Dorsolateral prefrontal cortex (tissue), 122 donors: ENCODE measurements at places on chromosomes 1 and 21.

DNA sequence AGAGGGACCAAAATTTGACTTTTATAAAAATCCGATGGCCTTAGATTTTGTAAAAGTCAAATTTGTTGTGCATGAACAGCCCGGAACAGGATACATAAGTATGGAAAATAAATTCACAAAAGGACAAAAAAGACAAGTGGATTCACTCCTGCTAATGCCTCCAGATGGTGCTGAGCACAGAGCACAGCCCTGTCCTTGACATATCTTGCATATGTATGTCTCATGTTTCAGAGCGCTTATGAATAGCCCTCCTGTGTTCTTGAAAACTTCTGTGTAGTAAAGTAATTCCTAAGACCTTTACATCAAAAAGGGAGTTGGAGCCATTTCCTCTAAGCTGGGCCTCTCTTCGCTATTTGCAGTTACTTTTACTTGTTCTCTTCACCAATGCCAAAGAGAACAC lies 110.7 kb upstream of the RAB3GAP2 start:
- DNase-seq, result no peak

DNA sequence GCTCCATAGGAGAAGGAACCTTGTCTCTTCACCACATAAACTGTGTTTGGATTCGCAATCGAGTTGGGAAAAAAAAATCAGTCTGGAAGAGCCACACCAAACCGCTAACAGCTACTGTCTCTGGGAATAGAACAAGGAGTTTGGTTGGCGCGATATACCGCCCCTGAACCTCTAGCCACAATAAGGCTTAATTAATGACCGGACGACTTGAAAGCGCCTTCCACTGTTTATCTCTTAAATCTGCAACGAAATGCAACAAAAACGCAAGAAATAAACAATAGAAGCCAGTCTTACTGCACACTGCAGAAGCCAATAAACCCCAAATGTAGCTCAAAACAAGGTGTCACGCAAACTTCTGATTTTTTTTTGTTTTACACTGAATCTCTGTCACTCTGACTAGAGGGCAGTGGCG lies 10.9 kb downstream of the BTBD19 start:
- no peak for DNase-seq

DNA sequence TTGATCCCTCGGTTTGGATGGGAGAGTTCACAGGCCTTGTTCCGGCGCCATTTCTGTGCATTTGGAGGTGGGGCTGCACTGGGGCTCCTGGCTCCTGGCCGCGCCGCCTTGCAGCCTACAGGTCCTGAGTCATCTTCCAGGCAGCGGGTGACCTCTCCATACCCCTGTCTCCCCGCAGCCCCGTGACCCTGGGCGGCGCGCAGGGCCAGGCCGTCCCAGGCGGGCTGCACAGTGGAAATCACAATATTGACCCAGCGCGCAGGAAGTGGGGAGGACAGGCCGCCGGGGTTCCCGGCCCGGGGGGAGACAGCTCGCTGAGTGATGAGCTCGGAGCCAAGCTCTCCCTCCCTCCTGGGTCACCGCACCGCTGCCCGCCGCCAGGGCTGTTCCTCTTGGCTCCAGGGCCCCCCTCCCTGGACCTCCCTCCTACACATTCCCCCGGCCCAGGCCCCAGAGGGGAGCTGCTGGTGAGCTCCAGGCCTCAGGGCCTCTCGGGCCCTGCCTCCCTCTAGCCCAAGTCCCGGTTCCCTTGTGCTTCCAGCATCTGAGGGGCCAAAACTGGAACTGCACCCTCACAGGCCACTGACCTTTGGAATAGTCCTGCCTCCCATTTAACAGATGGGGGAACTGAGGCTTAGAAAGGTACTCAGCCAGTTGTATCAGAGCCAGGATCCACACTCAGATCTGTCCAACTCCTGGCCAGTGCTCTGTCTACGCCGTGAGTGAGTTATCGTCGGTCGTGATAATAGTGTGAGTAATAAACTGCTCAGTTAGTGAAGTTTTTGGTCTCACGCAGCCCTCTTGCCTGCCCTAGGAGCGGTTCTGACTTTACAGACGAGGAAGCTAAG lies 142.9 kb upstream of the WNT4 start:
- no peak for DNase-seq

- DNase-seq, result no peak
Measured at GRCh38 chr1:165355139-165355976, 1.2 kb downstream of the LMX1A start.

DNA sequence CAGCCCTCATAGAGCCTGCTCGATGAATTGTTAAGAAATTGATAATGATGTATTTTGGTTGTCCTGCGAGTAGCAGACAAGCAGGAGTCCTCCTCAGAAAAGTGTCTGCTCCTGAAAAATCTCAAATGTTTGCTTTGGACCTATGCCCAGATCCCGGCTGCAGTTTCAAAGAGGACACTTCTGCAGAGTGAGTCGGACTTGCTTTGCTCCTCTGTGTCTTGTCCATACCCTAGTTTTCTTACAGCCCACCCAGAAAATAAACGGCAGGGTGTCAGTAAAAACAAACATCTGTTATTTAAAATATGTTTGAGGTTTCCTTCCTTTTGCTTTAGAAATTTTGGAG lies 2.8 kb downstream of the S100A10 start:
- DNase-seq, result no peak

- no peak for DNase-seq
Measured at GRCh38 chr1:230079199-230080024, 12.4 kb downstream of the GALNT2 start.

DNA sequence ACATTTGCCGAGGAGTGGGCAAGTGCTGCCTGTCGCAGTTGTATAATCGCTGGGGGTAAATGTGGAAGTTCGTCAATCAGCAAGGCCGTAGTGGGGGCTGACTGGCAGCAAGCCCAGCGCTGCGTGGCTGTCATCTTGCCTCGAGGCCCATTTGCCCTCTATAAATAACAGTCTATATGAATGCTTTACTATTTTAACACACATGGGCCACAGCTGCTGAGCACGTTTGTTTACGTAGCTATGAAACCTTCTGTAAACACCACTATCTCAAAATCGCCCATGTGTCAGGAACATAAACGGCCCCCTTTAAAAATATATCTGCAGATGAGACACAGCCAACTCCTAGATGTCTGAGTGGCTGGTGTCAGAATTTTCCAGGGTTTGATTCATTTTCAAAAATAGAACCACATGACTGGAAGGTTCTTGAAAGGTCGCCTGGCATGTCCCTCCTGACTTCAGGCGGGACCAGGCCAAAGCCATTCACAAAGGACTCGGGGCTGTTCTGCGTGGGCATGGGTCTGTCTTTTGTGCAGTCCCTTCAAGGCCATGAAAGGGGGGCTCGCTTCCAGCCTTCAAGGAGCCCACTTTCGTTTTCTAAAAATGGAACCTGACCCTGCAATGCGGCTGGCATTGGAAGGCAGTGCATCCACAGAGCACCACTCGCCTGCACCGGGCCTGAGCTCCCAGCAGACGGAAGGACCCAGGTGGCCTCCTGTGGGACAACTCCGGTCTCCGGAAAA lies 205.5 kb downstream of the KCNJ6 start:
- DNase-seq, result no peak

GRCh38 chr1:217650674-217651073 lies 19.5 kb downstream of the SPATA17 start:
- DNase-seq, result no peak

GRCh38 chr1:111814642-111815041 lies 58.9 kb downstream of the DDX20 start:
- no peak for DNase-seq

DNA sequence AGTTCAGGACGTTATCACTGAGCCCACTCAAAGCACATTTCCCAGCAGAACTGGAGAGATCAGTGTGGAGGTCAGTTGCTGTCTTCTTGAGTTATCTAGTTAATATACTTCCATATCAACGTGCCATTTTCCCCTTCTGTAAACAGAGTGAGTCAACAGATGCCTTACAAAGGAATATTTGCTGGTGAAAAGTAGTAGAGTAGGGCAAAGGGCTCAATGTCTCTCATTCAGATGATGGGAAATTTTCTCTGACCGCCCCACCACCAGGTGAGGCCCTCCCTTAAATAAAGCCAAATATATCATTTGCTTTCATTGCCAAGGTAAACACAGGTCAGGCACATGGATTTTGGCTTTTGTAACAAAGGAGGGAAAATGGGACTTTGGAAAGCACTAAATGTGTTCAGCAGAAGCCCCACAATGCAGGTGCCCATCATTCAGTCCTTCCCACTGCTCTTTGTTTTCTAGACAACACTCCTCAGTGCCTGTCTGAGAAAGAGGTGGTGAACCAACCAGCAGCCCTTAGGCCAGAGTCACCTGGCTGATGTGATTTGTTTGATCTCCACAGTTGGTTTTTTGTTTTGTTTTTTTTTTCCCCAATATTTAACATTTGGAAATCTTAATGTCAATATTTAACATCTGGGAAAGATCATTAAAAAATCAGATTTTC lies 40.5 kb upstream of the SAMD13 start:
- no peak for DNase-seq

GRCh38 chr1:171113382-171113781 lies 22.7 kb downstream of the FMO3 start:
- no peak for DNase-seq

GRCh38 chr1:25820247-25821111 lies 725 bp downstream of the MTFR1L start:
- DNase-seq, result no peak

DNA sequence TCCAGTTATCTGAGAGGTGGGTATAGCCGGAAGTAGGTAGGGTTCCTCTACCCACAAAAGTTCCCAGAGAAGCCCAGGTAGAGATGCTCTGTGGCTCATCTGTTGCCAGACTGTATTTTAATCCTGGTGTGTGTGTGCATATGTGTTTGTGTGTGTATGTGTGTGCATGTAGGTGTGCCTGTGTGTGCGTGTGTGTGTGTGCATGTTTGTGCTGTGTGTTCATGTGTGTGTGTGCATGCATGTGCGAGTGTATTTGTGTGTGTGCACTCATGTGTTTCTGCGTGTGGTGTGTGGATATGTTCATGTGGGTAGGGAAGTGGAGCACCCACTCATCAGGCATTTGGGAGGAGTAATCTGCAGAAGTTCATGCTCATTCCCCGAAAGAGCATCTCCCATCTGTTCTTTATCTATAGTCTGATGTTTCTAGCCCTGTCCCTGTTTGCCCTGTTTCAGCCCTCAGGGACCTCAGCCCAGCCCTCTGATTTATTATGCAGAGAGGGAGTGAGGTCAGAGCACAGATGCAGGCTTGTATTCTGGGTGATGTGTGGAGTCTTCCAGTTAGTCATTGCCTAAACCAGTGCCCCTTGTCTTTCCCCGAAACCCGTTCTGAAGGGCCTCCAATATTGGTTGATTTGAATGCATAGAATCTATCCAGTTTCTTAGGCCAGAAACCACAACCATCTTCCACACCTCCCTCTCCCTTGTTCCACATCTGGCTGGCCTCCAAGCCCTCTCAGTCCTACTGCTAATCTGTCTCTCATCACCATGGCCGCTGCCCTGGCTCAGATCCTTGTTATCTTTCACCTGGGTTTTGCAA lies 69.1 kb downstream of the DISC1 start:
- DNase-seq, result no peak

- DNase-seq, result no peak
Measured at GRCh38 chr21:24205319-24205718, 1402.0 kb downstream of the MRPL39 start.

- DNase-seq, result no peak
Measured at GRCh38 chr21:39217356-39218081, 34.3 kb upstream of the PSMG1 start.

- no peak for DNase-seq
Measured at GRCh38 chr1:59422921-59423575, 126.2 kb downstream of the FGGY start.

DNA sequence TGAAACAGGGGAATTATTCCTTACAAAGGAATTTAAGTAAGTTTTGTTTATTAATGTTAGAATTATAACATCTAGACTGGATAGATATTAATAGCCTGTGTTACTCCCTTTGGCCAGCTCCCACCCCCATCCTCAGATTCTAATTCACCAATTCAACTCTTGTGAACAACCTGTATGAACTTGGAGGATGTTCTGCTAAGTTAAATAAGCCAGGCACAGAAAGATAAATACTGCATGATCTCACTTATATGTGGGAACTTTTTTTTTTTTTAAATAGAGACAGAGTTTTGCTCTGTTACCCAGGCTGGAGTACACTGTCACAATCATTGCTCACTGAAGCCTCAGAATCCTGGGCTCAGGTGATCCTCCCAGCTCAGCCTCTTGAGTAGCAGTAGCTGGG lies 32.2 kb downstream of the EFCAB7 start:
- no peak for DNase-seq

GRCh38 chr1:50139339-50140181 lies 30.8 kb downstream of the ELAVL4 start:
- no peak for DNase-seq

GRCh38 chr1:238063454-238063853 lies 172.7 kb upstream of the ZP4 start:
- DNase-seq, result no peak

- no peak for DNase-seq
Measured at GRCh38 chr1:52709016-52709415, 10.9 kb upstream of the COA7 start.

DNA sequence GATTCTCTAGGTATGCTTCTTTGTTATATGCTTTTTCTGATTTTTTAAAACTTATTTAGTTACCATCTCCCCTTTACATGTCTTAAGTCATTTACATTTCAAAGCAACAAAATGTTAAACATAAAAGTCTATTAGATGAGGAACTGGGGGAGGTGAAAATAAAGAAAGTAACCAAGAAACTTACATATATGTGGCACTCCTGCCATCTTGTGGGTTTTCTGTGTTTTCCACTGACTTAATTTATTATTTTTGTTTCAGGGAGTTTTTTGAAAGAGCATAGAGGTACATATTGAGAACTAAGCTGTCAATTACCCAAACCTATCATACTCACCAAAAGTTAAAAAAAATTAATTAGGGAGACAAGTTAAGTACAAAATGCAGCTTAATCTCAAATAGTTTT lies 1531.1 kb downstream of the MRPL39 start:
- DNase-seq, result no peak

GRCh38 chr1:31683997-31684396 lies 19.8 kb downstream of the COL16A1 start:
- no peak for DNase-seq

DNA sequence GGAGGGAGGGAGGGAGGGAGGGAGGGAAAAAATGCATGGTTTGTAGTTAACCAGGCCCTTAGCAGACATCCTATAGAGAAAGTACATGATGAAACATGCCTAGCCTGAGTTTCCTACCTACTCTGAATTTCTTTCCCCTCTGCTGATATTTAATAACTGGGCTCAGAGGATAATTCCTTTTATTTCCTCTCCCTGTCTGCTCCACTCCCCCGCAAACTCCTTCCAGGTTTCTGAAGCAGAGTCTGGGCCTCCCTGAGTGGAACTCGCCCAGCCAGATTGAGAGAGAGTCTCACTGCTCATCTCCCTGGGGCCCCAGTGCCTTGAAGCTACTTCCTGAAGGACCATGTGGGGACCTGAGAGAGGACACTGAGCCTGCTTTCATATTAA lies 111.9 kb upstream of the SLC44A3 start:
- no peak for DNase-seq

DNA sequence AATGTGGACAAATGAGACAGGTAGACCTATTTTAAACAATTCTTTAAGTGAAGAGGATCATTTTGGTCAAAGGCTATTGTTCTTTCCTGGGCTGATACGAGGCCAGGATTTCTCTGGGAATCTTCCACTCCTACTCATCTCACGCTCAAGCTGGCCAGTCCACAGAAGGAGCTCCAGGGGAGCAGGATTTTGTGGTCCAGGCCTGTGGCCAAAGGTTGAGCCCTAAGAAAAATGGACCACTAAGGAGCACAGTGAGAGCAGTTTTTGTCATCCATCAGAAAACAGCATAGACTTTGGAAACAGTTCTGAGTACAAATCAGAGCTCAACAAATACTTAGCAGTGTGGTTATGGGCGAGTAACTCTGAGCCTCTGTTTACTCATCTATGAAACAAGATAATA lies 260.2 kb upstream of the RUNX1 start:
- DNase-seq, result no peak

- no peak for DNase-seq
Measured at GRCh38 chr1:211811848-211812247, 18.7 kb downstream of the LPGAT1 start.
